ENCODE measurements at places on chromosomes 3 and 15.

DNA sequence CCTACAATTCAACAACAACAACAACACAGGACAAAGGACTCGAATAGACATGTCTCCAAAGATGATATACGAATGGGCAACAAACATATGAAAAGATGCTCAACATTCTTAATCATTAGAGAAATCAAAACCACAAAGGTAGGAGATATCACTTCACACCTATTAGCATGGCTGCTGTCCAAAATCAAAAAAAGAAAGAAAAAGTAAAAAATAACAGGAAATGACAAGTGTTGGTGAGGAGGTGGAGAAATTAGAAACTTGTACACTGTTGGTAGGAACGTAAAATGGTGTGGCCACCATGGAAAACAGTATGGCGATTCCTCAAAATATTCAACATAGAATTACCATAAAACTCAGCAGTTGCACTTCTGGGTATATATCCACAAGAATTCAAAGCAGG is 312.3 kb upstream of the STT3B start:
- no peak overlapping the region for H3K4me3 ChIP-seq
- no peaks in the 10 kb centered on the region for H3K27me3 ChIP-seq
- no peaks in the 10 kb centered on the region for H3K4me1 ChIP-seq
- H3K27ac ChIP-seq: no peak overlapping the region
- DNase-seq: no peak
- no peaks in the 10 kb centered on the region for H3K36me3 ChIP-seq

GRCh38 chr3:55480911-55481743 is 6.0 kb downstream of the WNT5A start:
- no peaks in the 10 kb centered on the region for H3K36me3 ChIP-seq
- H3K27me3 ChIP-seq: no peaks in the 10 kb centered on the region
- peaks cover 33% of the 10 kb centered on the region for H3K4me1 ChIP-seq
- no peak for DNase-seq
- peak overlapping the region; percentile 56 for H3K4me3 ChIP-seq

DNA sequence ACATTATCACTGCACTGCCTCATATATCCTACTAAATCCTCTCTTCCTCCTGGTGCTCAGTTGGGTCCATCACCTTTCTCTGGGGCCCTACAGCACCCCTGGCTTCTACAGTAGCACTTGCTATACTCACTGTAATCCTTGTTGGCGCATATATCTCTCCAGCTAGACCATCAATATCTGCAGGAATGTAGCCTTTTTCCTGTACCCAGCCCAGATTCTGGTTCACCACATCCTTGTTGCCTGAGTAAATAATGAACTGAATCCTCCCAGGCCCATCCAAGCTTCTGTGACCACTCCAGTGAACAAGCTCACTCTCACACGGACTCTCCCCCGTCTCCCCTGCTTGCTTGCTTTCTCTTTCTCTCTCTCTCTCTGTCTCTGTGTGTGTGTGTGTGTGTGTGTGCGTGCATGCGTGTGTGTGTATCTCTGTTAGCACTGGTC is 62.5 kb upstream of the LIPC start:
- no peak overlapping the region for H3K4me3 ChIP-seq
- H3K36me3 ChIP-seq: no peaks in the 10 kb centered on the region
- DNase-seq: no peak
- H3K27ac ChIP-seq: no peak overlapping the region

DNA sequence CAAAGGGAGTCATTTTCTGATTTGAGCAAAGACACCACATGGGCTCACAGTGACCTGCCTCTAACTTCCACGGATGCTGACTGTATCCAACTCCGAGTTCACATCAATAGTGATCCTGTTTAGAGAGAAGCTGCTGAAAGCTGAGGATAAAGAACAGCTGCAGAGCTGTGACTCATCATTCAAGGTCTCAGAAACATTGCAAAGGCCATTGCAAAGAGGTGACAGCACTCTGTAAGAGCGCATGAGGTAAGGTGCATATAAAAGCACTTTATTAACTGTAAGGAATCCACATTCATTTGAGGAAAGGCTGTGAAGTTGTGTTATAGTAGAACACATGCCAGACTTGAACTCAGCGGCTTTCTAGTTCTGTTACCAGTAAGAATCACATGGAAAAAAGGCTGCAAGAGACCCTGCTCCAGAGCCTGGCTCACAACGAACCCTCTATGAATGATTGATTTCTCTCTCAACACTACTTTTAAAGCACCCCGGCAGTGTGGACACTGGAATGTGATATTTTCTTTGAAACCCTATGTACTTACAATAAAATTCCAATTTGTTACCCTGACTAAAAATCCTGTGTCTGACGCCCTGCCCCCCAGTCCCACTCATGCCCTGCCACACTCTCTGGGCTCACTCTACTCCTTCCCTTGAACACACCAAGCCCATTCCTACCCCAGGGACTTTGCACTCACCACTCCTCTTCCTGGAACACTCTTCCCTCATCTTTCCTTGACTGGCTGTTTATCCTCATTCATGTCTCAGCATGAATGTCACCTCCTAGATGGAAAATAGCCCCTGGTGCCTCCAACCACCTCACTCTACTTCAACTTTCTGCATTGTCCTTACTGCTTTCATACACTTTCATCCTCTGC is 111.2 kb downstream of the LSM3 start:
- no peaks in the 10 kb centered on the region for H3K27me3 ChIP-seq
- peaks cover 4% of the 10 kb centered on the region for H3K4me1 ChIP-seq
- no peak for DNase-seq
- H3K36me3 ChIP-seq: no peaks in the 10 kb centered on the region
- no peak overlapping the region for H3K27ac ChIP-seq
- no peak overlapping the region for H3K4me3 ChIP-seq

DNA sequence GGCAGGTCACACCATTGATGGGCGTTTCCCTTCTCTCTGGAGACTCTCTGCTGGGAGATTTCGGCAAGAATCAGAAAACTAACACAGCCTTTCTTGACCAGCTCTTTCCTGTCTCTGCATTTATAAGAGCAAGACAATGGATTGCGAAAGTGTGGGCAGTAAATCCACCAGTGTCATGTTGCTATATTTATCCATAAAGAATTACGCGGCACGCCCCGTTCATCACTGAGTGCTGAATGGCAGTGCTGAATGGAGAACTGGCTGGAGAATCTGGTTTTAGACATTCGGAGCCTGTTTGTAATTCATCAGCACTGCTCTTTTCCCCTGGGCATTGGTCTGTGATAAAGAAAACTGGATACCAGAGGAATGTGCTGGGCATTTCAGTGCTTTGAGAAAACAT is 2.0 kb upstream of the CEMIP start:
- peaks cover 15% of the 10 kb centered on the region for H3K27me3 ChIP-seq
- no peak for DNase-seq
- no peaks in the 10 kb centered on the region for H3K36me3 ChIP-seq

- peaks cover 3% of the 10 kb centered on the region for H3K36me3 ChIP-seq
- H3K4me1 ChIP-seq: no peaks in the 10 kb centered on the region
- no peak for DNase-seq
- H3K27me3 ChIP-seq: no peaks in the 10 kb centered on the region
Observed at GRCh38 chr3:45927881-45928280, 15.4 kb upstream of the CXCR6 start.

GRCh38 chr3:98972720-98973119 is 71.2 kb upstream of the DCBLD2 start:
- H3K4me1 ChIP-seq: peaks cover 39% of the 10 kb centered on the region
- no peaks in the 10 kb centered on the region for H3K36me3 ChIP-seq
- H3K27me3 ChIP-seq: no peaks in the 10 kb centered on the region
- H3K4me3 ChIP-seq: no peak overlapping the region
- DNase-seq: no peak

DNA sequence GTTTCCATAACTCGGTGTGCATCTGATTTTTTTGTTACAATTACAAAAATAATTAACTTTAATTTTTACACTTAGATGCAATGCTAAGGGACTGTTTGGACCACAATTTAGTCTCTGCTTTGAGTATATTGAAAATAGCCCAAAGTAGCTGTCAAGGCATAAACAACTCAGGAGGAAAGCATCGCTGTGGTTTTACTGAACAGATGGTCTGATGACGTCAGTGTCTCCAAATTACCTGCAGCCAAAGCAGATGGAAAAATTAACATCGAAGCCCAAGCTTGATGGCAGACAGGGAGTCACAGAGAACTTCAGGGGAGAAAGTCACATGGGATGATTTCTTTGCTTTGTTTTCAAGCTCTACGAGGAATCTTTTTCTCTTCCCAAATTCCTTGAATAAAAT is 83.1 kb upstream of the PLCL2 start:
- H3K27me3 ChIP-seq: no peaks in the 10 kb centered on the region
- H3K36me3 ChIP-seq: no peaks in the 10 kb centered on the region
- H3K4me1 ChIP-seq: no peaks in the 10 kb centered on the region
- no peak overlapping the region for H3K27ac ChIP-seq
- DNase-seq: no peak

DNA sequence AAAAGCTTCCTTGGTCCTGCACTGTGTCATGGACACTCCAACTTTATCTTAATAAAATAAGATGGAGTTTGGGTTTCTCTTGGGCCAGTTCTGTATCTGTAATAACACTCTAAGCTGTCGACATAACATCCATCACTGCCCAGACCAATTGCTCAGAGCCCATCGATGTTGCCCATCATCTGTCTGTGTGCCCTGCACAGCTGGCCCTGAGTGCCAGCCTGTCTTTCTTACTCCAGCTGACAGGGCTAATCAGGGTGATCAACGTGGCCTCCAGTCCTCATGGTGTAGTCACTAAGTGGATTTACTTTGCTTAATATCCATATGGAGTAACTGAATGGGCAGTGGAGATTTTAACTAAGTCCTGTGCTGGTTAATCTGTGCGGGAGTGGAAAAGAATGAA is 419.8 kb upstream of the TPM1 start:
- no peak overlapping the region for H3K27ac ChIP-seq
- no peaks in the 10 kb centered on the region for H3K27me3 ChIP-seq
- H3K4me1 ChIP-seq: peaks cover 27% of the 10 kb centered on the region

DNA sequence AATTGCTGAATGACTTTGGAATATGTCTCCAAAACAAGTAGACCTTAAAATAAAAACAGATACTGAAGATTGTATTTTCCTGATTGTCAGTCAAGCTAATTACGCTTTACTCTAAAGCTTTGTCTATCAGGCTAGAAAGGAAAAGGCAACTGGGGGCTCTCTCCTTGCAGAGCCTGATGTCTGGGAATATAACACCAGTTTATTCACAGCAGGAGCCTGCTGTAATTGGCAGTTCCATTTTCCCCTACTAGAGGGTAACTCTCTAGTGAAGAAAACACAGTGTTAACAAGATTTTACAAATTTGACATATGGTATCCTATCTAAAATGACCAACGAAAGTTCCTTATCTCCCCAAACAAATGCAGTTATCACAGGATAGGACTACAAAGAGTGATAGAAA is 158.8 kb downstream of the PDZRN3 start:
- H3K27ac ChIP-seq: no peak overlapping the region
- H3K4me3 ChIP-seq: no peak overlapping the region
- DNase-seq: no peak
- H3K36me3 ChIP-seq: no peaks in the 10 kb centered on the region
- H3K4me1 ChIP-seq: no peaks in the 10 kb centered on the region

DNA sequence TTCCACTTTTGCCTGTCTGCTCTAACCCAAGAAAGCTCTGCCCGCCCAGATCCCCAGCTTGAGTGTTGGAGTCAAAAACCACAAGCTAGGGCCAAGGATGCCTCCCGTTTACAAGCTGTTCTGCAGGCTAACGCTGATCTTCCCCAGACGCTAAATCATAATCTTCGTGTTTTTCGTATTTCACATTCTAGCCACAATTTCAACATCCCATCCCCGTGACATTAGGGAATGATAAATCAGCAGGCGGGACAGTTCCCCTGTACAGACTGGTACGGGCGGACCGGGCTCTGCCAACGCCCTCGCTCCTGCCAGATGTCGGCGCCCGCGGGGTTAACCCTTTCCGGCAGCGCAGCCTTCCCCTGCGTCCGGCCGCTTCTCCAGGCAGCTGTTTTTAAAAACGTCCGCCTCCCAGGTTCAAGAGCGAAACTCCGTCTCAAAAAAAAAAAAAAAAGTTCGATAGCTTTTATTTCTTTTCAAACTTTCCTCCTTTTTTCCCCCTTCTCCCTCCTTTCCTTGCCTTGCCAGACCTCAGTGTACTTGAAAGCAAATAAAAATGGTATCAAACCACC is 81.0 kb upstream of the BNC1 start:
- peak overlapping the region; percentile 76 for H3K4me3 ChIP-seq
- DNase-seq: no peak
- H3K4me1 ChIP-seq: peaks cover 20% of the 10 kb centered on the region
- H3K27me3 ChIP-seq: no peaks in the 10 kb centered on the region
- no peaks in the 10 kb centered on the region for H3K36me3 ChIP-seq
- H3K27ac ChIP-seq: peak overlapping the region; percentile 83

DNA sequence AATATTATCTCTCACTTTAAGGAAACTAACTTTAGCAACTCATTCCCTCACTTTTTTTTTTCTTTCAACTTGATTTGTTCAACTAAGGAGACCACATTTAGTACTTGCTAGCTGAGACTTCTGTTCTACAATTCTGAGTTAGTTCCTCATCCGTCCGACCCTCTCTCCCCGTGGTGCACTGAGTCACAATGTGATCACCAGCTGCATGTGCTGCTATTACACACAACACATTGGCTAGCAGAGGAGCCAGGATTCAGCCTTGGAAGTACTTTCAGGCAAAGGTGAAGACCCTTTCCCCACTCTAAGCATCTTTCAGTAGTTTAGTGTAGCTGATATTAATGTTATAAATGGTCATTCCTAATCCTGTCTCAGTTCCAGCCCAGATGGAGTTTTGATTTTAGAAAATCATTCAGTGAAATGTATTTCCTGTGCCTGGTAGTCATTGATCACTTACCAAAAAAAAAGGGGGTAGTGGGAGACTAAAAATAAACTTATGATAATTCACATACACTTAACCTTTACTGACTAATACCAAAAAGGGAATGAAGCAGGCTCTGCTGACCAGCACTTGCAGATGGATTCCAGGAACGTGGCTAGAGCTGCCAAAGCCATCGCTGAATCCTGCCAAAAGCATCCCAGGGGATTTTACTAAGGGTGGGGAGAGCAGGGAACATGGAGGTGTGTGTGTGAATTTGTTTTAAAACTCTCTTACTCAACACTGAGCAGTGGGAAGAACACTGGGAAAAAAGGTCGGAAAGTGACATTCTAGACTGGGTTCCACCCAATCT is 424.8 kb downstream of the LPP start:
- no peak for DNase-seq
- no peak overlapping the region for H3K4me3 ChIP-seq
- H3K27ac ChIP-seq: no peak overlapping the region

DNA sequence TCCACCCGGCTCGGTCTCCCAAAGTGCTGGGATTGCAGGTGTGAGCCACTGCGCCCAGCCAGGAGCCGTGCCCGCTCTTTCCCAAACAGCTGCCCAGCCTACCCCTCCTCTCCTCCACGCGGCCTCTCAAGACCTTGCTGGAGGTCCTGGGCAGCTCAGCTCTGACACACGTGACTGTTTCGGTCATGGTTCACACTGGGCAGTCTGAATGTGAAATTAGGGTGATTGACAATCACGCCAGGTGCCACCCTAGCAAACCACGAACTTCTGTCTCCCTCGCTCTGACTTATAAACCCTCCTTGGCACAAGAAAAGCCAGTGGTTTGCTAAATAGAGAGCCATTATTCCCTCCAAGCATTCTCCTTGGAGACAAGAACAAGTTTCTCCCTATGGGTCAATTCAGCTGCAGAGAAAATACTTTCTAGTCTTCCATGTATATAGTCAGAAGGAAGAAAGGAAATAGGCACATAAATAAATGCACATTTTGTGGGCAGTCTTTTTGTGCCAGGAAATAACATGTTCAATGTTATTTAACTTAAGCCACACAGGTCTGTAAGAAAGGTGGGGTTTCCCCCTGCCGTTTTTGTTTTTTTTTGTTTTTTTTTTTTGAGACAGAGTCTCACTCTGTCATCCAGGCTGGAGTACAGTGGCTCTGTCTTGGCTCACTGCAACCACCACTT is 121.9 kb upstream of the MEF2A start:
- no peak for DNase-seq
- H3K36me3 ChIP-seq: no peaks in the 10 kb centered on the region
- peaks cover 2% of the 10 kb centered on the region for H3K27me3 ChIP-seq
